ENCODE measurements at places on chromosomes 5 and 9.
A peak's percentile ranks its signal among the peaks of the same experiment; 100 is the strongest.

DNA sequence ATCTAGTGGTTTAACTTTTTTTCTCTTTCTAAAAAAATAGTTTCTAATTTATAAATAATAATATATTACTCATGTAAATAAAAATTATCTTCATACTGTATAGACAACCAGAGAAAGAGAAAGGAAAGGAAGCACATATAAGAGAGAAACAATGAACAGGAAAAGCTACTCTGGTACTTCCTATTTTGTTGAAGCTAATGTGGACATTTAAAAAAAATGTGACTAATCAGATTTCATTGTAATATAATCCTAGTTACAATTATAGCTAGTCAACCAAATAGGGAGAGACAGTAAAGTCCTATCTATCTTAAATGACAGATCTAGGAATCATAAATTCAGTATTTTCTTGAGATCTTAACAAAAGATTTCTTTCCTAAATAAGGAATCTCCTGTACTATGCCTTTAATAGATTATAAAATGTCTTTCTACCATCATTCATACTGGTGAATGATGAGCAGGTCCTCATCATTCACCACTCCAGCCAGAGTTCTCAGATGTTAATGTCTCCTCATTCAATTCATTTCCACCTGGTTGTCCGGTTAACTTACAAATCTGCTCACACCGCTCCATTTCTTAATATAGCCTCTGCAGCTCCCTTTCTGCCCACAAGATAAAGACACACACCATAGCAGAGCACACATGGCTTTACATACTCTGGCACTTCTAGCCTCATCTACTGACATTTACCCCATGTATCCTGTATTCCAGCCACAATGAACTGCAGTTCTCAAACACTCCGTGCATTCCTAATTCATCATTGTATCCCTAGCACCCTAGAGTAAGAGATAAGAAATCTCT, 30.9 kb downstream of the ZFR start:
- no peak for DNase-seq

DNA sequence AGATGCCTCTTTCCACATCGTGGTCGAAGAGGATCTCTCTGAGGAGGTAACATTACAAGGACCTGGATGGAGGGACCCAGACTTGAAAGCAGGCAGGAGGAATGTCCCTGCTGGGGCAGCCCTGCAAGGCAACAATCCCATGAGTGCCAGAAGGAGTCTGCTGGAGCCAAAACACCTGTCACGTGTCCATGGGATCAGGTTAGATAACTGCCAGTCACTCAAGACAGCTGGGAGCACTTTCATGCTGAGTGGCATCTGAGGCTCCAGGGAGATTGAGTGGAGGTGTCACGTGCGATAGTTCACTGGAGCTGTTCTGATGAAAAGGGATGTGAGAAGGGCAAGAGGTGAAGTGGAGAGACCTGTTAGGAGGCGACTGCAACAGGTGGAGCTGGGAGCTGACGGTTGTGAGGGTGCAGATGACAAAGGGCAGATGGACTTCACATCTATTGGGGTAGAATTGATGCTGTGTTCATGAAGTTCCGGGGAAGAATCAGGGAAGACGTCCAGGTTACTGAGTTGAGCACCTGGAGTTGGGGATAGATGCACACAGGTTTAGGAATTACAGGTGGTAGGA, 68.4 kb downstream of the ICE1 start:
- DNase-seq: no peak

GRCh38 chr9:96519787-96520186, 69.8 kb downstream of the HABP4 start:
- no peak for DNase-seq

- DNase-seq: no peak
These were observed 165.3 kb downstream of the ZNF608 start for GRCh38 chr5:124580925-124581737.

- DNase-seq: no peak
These were observed 92.4 kb downstream of the XRCC4 start for GRCh38 chr5:83169571-83170337.

DNA sequence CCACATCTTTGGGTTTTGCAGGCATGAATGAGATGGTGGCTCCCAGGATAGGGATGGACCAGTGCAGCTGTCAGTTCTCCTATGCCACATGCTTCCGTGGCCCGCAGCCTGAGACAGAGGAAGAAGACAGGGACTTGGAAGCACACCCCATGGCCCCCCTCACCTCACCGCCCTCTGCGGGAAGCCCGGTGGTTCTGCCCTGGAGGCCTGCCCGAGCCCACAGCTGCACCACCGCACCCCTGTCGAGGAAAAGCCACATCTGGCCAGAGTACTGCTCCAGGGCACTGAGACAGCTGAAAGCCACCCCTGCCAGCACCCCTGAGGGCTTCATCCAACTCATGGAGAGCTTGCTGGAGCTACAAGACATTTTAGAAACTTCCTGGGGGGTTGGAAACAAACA, 7.6 kb upstream of the TRMT10B start:
- DNase-seq: no peak

- no peak for DNase-seq
These were observed 8.6 kb downstream of the PCA3 start for GRCh38 chr9:76772686-76773445.

DNA sequence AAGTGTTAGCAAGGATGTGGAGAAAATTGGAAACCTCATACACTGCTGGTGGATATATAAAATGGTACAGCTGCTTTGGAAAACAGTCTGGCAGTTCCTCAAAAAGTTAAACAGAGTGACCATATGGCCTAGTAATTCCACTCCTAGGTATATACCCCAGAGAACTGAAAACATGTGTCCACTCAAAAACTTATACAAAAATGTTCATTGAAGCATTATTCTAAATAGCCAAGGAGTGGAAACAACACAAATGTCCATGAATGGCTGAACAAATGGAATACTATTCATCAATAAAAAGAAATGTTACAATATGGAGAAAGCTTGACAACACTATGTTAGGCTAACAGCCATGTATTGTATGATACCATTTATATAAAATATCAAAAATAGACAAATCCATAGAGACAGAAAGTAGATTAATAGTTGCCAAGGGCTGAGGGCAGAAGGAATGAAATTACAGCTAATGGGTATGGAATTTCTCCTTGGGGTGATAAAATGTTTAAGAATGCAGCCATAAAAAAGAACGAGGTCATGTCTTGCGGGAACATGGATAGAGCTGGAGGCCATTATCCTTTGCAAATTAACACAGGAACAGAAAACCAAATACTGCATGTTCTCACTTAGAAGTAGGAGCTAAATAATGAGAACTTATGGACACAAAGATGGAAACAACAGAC, 33.6 kb upstream of the FBP1 start:
- no peak for DNase-seq

- no peak for DNase-seq
These were observed 48.9 kb downstream of the SAR1B start for GRCh38 chr5:134583766-134584165.

DNA sequence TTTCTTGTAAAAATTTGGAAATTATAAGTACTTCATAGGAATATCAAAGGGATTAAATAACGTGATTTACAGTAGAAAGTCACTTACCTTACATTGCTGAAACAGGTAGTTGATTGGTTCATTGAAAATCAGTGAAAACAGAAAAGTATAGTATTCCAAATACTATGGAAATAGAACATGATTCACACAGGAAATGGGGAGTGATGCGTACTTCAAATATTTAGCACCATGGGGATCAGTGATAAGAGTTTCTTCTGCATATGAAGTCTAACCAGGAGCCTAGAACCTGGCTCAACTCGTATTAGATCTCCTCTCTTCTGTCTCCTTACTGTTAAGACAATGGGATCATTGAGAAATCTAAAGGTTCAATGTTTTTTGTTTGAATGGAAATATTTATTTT, 133.3 kb downstream of the FAM174A start:
- no peak for DNase-seq

- DNase-seq: no peak
These were observed 18.8 kb upstream of the FCN1 start for GRCh38 chr9:134936346-134937163.

- no peak for DNase-seq
These were observed 68.0 kb downstream of the RIC1 start for GRCh38 chr9:5696884-5697283.

- no peak for DNase-seq
These were observed 231.1 kb upstream of the TBCA start for GRCh38 chr5:78007233-78007632.

- no peak for DNase-seq
These were observed 5.5 kb downstream of the DNAJB5 start for GRCh38 chr9:34994900-34995669.

- DNase-seq: no peak
These were observed 7.0 kb downstream of the LNPEP start for GRCh38 chr5:96942911-96943310.

GRCh38 chr5:135066781-135067180, 32.8 kb upstream of the PITX1 start:
- no peak for DNase-seq

GRCh38 chr9:69946800-69947437, 96.7 kb upstream of the MAMDC2 start:
- no peak for DNase-seq

DNA sequence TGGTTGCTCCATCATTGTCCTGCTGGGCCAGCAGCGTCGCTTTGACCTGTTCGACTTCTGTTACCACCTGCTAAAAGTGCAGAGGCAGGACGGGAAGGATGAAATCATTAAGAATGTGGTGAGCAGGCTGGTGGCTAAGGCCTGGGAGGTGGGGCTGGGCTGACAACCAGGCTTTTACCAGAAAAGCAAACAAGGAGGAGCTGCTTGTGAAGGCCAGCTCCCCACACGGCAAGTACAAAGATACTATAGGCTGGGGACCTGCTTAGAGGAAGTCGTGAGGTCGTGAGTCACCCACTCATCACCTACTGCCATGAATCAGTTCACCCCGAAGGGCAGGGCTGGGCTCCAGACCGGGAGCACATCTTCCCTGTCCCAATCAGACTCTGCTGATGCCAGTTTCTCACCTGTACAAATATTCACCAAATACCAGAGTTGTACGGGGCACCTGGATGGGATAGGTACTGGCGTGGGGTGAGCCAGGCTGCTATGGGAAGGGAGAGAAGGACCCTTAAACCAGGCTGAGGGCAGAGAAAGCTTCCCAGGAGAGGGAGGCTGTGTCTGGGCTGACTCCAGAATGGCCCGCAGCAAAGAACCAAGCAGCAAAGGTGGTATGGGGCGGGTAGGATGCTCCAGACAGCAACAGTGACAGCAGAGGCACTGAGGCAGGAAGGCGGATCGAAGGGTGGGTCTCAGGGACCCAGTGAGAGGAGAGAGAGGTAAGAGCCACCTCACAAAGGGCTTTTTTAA, 69.3 kb upstream of the NIPAL4 start:
- DNase-seq: peak; percentile 79

- DNase-seq: no peak
These were observed 9.3 kb upstream of the NEUROG1 start for GRCh38 chr5:135545099-135545498.

DNA sequence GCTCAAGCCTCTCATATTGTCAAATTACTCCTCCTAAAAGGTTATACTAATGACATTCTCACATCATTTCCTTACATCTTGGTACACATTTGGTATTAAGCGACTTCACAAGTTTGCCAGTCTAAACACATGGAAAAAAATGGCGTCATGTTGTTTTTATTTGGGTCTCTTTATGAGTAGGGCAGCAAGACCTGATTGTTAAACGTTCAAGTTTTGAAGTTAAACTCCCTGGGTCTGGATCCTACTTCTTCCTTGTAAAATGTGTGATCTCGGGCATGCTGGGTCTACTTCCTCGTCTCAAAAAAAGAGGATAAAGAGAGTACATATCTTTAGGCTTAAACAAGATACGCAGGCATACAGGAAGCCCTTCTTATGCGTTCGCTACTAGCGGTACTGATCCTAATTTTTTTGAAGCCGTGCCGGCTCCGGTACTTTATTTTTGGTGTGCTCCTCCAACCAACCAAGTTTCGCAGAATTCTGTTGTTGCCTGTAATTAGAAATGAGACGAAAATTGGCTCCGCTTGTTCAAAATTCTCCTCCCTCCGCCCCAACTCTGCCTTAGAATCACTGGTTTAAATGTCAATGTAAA, 596 bp upstream of the CDC37L1 start:
- DNase-seq: no peak

- DNase-seq: no peak
These were observed 23.8 kb upstream of the SLC46A2 start for GRCh38 chr9:112914524-112914923.

- no peak for DNase-seq
These were observed 774.7 kb upstream of the EDIL3 start for GRCh38 chr5:85159395-85159794.

- no peak for DNase-seq
These were observed at the start of gene NR2F1 for GRCh38 chr5:93582677-93583438. NR2F1 (plus strand) TSS chr5:93583222; CDS start chr5:93585024, 1,802 bp downstream.

- DNase-seq: no peak
These were observed 278.0 kb downstream of the CETN3 start for GRCh38 chr5:90131383-90132133.

GRCh38 chr9:86500031-86500430, 145.8 kb upstream of the TUT7 start:
- DNase-seq: no peak

GRCh38 chr9:75658301-75658905, 232.1 kb upstream of the PCSK5 start:
- DNase-seq: no peak

DNA sequence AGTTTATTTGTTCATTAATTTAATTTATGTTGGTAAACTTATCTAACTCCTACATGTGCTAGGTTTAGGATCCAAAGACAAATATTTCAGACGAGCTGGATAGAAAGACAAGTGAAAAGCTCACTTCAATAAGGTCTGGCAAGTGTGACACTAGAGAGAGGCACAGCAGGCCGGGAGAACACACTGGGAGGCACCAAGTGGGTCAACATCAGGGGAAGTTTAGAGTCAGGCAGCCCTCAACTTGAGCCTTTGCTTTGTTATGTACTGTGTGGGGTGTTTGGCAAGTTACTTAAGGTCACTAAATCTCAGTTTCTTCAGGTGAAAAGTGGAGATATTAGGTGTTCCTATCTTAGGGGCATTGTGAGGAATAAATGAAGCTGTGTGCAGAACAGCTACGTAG, 214.4 kb downstream of the PCSK1 start:
- DNase-seq: no peak

DNA sequence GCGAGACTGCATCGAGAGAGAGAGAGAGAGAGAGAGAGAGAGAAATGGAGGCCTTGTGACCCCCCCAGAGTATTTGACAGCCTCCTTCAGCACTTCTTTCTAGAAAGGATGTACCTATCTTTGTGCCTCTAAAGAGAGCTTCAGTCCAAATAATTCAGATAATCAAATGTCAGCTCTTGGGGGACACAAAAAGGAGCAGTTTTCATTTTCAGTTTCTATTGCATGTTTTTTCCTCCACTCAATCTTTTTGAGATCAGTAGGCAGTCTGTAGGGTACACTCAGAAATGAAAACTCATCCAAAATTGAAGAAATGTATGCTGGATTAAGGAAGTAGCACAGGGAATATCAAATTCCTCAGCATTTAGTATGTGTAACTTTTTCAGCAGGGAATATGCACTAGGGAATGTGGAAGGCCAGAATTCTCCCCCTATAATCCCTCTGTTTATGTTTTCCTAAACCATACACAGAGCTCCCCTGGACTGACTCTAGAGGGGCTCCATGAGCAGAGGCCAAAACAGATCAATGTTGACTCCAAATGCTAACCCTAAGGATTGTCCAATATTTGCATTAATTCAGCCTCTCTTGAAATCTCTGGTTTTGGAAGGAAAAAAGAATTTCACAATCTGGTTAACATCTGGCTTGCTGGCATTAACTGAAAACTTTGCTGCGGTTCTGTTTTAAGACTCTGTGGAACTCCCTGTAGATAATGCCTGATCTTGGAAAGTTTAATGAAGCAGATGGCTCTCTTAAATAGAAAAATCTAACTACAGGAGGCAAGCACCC, 250.1 kb downstream of the CEMIP2 start:
- no peak for DNase-seq
